ENCODE measurements at places on chromosomes 16 and 17. TPM values are rescaled to one million over a fixed set of nuclear protein-coding genes. Genes with fewer than 3 reads are reported as not detected.
A peak's percentile ranks its signal among the peaks of the same experiment; 100 is the strongest.

- no peak for DNase-seq
Measured at GRCh38 chr16:78583441-78583840, 484.0 kb downstream of the WWOX start.

DNA sequence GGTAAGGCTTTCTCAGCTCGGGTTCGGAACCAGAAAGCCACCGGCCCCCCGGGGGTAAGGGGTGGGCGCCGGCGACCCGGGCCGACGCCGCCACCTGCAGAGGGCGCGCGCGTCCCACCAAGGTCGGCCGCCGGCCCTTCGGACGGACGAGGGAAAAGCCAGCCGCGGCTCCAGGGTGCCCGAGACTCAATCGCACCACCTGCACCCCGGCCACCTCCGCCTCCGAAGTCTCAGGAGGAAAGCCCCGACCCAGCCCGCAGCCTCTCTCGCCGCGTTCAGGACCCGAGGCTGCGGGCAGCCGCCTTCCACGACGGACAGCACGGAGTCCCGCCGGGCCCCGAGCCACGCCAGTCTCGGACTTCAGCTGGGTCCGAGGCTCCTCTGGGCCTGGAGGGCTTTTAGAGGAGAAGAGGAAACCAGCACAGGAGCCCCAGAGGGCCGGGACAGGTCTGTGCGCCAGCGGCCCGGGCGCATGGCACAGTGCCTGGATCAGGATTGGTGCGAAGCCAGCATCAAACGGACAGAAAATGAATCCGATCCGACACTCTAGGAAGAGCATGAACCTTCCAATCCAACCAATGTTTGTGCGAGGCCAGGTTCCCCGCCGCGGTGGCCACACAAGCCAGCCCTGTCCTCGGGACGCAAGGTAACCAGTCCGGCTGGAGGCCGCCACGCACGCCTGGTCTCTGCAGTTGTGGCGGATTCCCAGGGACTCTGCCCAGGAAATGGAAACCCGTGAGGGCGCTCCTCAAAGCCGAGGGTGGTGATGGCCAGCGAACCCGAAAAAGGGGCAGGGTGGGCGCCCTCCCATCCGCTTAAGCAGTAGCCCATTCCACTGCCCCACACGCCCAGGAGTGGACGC lies 6.7 kb downstream of the CBX8 start:
- no peak for DNase-seq

GRCh38 chr17:78759203-78759968 lies 22.7 kb downstream of the CYTH1 start:
- DNase-seq, result peak; percentile 71

- no peak for DNase-seq
Measured at GRCh38 chr17:17067257-17067656, 25.0 kb downstream of the MPRIP start.

DNA sequence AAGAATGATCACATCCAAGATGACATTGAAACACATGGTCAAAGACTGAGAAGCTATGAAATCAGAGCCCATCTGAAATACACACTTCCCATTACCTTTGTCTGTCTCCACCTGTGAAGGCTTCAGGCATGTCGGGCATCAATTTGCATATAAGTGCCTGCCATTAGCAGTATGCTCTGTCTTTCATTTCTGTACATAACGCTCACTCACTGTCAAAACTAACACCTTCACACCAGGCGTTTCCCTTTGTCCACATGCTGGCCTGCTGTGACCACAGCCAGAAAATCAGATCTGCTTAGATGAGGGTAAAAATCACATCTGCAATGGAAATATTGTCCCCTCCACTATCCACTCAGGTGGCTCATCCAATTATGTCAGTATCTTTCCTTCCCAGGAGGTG lies 524.8 kb downstream of the TOX3 start:
- no peak for DNase-seq

DNA sequence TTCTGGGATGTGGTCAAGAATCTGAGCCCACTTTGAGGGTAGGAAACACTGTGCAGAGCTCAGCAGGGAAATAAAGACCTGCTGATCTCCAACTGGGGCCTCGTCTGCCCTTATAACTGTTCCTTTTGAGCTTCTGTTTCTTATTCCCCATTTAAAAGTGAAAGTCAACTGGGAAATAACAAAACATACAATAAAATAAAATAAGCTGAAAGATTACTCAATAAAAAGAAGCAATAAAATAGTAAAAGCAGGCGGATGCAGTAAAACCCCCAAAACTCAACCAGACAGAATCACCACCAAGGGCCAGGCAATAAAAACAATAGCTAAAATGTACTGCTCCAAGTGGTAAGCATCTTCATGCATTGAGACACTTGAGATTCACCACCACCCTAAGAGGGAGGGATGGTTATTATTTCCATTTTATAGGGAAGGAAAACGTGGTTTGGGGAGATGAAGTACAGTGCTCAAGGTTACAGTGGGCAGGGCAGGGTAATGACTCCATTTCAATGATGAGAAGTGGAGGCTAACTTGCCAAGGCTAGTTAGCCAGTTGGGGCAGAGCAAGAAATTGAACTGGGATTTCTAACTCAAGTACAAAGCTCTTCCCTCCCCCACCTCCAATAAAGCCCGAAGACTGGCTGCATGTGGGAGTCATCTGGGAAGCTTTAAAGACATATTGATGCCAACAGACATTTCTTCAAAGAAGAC lies 6.4 kb upstream of the SPACA3 start:
- no peak for DNase-seq

- DNase-seq, result no peak
Measured at GRCh38 chr17:64412944-64413381, 22.3 kb upstream of the PECAM1 start.

DNA sequence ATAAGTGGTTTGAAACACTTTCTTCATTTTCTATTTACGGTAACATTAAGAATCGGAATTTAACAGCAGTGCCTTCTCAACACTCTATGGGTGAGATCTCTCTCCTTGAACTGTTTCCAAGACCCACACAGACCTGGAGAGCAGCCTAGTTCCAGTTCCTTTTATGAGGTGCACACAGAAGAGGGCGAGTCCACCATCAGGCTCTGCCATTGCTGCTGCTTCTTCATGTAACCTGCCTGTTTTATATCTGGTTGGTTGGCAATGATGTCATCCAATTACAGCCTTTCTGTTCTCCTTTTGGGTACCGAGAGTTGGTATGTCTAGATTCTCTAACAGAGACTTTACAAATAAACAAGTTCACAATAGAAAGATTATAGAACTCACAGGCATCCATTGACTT lies 225.7 kb downstream of the UTP18 start:
- DNase-seq, result no peak

DNA sequence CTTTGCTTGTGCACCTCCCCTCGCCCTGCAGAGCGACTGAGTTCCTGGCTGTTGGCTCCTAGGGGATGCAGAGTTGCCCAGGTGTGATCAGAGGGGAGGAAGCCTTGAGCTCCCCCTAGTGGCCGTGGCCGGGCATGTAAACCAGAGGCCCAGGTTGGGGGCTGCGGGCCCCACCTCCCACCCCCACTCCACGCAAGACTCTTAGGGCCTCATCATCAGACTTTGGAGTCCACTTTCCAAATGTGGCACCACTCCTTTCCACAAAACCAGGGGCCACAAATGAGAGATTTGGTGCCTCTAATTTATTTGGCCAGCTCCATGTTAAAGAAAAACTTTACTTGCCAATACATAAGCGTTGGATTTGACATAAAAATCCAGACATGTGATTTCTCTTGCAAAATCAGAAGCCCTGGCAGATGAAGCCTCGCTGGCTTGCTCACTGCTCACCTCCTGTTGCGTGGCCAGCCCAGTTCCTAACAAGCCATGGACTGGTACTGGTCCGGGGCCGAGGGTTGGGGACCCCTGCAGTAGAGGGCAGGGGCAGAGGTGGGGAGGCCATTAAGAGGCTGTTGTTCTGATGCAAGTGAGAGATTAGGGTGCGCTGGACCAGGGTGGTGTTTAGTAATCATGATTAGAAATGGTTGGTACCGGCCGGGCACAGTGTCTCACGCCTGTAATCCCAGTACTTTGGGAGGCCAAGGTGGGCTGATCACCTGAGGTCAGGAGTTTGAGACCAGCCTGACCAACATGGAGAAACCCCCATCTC lies 28.7 kb upstream of the GAS7 start:
- peak; percentile 33 for DNase-seq

DNA sequence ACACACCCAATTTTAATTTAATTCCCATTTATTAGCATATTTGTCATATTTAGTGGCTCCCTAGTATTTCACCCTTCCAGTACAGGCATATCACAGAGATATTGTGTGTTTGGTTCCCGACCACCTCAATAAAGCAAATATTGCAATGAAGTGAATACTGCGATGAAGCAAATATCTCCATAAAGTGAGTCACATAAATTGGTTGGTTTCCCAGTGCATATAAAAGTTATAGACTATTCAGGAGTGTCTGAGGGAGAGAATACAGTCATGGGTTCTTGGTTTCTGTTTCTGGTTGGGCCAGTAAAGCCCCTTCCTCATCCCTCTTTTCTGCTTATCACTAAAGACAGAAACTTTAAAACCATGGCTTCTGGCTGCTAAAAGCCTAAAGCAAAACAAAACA lies 295.4 kb upstream of the AXIN2 start:
- no peak for DNase-seq

GRCh38 chr16:65054457-65054856 lies 67.4 kb downstream of the CDH11 start:
- DNase-seq, result no peak

DNA sequence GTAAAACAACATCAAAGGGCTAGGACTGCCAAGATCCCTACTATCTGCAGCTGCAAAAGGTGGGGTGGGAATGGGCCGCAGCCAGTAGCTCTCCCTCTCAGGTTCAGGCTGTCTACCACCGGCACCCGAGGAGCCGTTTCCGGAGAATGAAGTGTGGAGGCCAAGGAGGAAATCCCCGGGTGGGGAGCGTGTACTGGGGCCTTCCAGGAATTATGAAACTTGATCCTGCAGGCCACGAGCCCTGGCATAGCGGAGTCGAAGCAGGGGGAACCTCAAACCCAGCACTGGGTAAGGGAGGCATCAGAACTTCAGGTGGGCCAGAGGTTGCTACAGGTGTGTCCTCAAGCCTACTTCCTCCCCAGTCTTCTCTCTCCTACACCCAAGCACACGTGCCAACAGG lies 5.1 kb downstream of the INPP5K start:
- DNase-seq, result no peak

- no peak for DNase-seq
Measured at GRCh38 chr17:55490376-55490775, 20.9 kb downstream of the SMIM36 start.

DNA sequence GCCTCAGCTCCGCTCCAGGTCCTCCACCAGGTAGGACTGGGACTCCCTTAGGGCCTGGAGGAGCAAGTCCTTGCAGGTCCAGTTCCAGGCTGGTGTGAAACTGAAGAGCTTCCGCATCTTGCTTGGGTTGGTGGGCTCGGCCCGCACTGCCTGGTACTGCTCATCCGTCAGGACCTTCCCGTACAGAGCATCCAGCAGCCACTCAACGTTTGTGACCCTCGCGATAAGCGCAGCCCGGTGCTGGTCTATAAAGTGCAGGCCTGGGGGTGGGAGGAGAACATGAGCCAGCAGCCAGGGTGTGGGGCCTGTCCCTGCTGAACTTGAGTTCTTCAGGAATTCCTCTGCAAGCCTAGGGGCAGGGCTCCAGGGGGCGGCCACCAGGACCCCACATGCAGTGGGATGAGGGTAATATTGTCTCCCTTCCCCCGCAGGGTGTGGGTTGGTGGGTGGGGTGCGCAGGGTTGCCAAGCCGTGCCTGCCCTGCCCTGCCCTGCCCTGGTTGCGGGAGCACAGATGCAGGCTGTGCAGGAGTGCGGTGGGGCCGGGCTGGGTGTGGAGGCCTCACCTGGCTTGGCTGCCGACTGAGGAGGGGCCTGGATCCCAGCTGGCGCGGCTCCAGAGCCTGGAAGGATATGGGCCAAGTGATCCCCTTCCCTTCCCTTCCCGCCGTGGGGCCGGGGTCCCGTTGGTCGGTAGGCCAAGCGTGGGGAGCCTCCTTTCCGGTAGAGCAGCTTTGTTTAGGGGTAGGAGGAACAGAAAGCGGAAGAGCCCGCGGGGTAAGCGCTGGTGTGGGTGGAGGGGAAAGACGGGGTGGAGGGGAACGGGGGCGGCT lies 762 bp downstream of the PYCARD start:
- no peak for DNase-seq

DNA sequence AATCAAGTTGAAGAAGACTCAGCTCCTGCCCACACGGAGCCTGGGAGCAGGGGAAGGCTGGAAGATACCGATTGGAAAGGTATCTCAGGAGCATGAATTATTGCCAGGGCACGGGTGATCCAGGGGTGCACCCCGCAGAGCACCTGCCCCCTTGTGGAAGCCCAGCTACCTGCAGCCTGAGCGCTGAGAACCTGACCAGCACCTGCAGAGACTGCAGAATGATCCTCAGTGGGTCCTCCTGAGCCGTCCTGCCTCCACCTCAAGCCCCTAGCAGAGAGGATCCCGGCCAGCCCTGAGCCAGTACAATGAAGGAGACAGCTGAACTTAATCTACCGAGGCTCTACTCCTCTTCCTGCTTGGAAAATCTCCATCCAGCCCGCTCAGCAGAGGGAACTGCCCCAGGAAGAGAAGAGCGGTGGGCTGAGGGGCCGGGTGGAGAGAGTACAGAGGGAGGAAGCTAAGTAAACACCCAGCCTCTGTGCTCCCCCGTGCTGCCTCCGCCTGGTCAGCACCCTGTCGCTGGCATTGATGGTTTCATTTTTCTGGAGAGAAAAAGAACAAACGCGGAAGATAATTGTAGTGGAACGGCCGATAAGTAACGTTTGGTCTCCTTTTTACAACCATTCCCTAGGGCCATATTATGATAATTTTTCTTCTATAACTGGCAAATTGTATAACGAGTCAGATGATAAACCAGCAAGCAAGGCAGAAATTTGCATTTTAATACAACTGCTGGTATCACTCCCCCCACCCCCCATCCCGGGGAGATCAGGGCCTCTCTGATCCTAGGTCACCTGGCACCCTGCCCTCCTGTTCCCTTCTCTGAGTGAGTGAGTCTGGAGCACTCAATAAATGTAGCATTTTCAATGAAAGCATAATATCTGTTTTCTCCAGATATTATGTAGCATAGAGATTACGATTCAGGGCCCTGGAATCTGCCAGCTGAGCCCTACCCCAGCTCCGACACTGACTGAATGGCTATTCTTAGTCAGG lies 204.5 kb upstream of the RPL38 start:
- peak; percentile 56 for DNase-seq

- no peak for DNase-seq
Measured at GRCh38 chr16:31474173-31474714, 2.3 kb downstream of the TGFB1I1 start.

DNA sequence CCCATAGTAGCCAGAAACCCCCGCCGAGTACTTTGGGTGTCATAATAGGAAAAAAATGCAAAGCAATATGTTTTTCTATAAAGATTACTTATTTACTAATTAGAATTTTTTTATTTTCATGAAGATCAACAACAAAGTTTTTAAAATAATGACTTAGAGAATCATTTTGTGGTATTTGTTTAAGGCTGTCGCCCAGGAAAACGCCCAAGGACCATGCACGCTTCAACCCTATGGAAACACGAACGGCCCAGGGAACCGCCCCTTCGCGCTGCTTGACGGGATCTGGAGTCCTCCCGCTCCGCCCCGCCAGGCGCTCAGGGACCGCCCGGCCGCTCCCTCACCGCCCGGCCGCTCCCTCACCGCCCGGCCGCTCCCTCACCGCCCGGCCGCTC lies 408 bp upstream of the KPNA2 start:
- DNase-seq, result peak; percentile 93

GRCh38 chr17:43768943-43769342 lies 9.8 kb downstream of the DUSP3 start:
- no peak for DNase-seq

- DNase-seq, result no peak
Measured at GRCh38 chr16:53780051-53780450, 76.1 kb downstream of the FTO start.

AMZ2 gene
- total RNA-seq, result 120 TPM

TP53TG3C gene
- total RNA-seq, result not detected

STAC2 gene
- total RNA-seq, result 0.14 TPM

TBC1D3C gene
- 0.86 TPM for total RNA-seq

NLE1 gene
- total RNA-seq, result 61.8 TPM

DNAH9 gene
- not detected for total RNA-seq

C17orf50 gene
- total RNA-seq, result not detected

PRR35 gene
- not detected for total RNA-seq

PRKAR1A gene
- 156 TPM for total RNA-seq
